ENCODE measurements at places on chromosomes 2 and 18. TPM values are rescaled to one million over a fixed set of nuclear protein-coding genes. Genes with fewer than 3 reads are reported as not detected.

TGFA gene
- total RNA-seq, result 248 TPM

ZNF514 gene
- total RNA-seq, result 15.9 TPM

CNTNAP5 gene
- total RNA-seq, result not detected

DTNB gene
- total RNA-seq, result 13.4 TPM

PARD3B gene
- total RNA-seq, result 1.1 TPM

SNORC gene
- 1.3 TPM for total RNA-seq

DNER gene
- 2.6 TPM for total RNA-seq

LIMS3 gene
- total RNA-seq, result 2.1 TPM

RESP18 gene
- not detected for total RNA-seq

DPYSL5 gene
- not detected for total RNA-seq

CPLX4 gene
- total RNA-seq, result 0.24 TPM

MOGAT1 gene
- total RNA-seq, result not detected

CDCA7 gene
- total RNA-seq, result 3.1 TPM

SP5 gene
- total RNA-seq, result not detected
